ENCODE measurements at places on chromosomes 1 and 21.

DNA sequence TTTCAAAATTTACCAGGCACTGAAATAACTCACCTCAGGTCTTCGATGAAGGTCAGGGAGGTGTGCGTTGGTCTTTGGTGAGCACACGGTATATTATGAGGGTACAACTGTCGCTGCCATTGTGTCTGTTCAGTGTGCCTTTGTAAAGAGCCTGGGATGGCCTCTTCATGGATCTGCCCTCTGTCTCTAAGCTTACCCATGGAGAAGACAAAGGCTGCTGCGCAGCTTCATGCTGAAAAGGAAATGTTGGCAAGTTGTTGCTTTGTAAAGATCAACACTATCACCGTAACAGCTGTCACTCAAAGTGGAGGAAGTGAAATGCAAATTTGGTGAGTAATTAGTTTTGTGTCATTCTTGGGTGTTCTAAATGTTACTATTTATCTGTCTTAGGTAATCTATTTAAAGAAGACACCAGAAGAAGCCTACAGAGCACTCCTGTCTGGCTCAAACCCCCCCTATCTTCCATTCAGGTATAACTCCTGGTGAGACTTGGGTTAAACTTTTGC, 71.6 kb downstream of the CDC14A start:
- DNase-seq = no peak

- DNase-seq = no peak
Observed at GRCh38 chr1:93369734-93370133, 24.0 kb downstream of the DR1 start.

- DNase-seq = no peak
Observed at GRCh38 chr1:41361495-41362356, 492 bp downstream of the FOXO6 start.

GRCh38 chr1:186985889-186986491, 157.2 kb downstream of the PLA2G4A start:
- DNase-seq = peak; percentile 25

GRCh38 chr1:52296345-52296744, 69.7 kb downstream of the CC2D1B start:
- peak; percentile 45 for DNase-seq

DNA sequence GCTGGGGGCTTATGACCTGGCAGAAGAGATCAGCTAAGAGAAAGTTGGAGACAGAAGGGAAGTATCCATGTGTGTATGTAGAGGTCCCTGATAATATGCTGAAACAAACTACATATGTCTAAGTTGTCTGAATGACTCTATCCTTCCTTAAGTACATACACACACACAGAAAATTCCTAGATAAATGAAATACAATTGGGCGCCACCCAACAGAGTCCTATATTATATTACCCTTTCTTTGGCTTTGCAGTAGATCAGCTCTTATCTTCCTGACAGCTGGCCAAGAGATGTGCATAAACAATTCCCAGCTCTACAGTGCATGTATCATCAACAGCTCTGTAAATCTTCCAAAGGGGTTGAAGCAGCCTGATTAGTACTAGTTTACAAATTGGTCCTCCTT, 40.1 kb downstream of the SORT1 start:
- no peak for DNase-seq

GRCh38 chr1:12255913-12256312, 26.1 kb downstream of the VPS13D start:
- DNase-seq = no peak

DNA sequence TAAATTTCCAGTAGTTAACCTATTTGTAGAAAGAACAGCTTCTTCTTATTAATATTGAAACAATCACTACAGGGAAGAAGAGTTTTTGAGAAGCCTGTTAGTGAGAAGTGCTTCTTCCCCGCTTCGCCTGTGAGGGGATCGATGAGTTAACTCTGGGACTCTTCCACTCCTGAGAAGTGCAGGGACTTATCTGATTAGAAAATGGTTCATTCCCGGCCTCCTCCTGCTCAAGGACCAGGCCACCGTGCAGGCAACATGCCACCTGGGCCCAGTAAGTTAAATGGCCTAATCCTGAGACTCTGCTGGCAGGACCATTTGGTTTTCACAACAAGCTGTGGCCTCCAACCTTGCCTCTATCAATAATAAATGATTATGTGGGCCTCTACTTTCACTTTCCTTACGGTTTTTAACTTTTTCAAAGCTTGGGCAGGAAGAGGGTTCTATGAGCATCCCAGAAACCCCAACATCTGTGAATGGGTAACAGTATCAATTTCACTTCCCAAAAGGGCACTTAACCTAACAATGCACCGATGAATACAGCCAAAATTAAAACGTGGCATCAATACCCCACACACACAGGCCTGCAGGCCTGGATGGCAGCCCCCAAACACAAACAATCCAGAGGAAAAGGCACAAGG, 33.1 kb downstream of the SIPA1L2 start:
- DNase-seq = no peak

GRCh38 chr1:15702722-15703550, 18.8 kb downstream of the PLEKHM2 start:
- no peak for DNase-seq

DNA sequence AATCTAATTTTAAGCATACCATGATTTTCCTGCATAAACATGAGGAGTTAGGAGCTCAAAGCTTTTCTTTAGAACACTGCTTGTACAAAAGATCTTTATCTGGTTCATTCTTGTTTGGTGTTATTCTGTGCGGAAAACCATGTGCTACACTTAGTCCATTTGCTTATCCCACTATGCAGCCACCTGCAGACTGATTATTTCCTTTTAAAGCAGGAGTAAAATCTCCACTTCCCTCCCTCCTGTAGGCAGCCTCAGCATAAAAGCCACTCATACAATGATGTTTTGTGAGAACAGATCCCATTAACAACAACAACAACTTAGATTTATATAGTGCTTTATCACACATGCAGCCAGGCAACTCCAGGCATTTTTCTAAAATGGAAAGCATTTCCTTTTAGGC, 355.3 kb upstream of the NEGR1 start:
- no peak for DNase-seq

- DNase-seq = peak; percentile 45
Observed at GRCh38 chr1:185539277-185539943, 194.8 kb upstream of the HMCN1 start.

GRCh38 chr1:111538343-111539025, 35.1 kb upstream of the ADORA3 start:
- peak; percentile 79 for DNase-seq

DNA sequence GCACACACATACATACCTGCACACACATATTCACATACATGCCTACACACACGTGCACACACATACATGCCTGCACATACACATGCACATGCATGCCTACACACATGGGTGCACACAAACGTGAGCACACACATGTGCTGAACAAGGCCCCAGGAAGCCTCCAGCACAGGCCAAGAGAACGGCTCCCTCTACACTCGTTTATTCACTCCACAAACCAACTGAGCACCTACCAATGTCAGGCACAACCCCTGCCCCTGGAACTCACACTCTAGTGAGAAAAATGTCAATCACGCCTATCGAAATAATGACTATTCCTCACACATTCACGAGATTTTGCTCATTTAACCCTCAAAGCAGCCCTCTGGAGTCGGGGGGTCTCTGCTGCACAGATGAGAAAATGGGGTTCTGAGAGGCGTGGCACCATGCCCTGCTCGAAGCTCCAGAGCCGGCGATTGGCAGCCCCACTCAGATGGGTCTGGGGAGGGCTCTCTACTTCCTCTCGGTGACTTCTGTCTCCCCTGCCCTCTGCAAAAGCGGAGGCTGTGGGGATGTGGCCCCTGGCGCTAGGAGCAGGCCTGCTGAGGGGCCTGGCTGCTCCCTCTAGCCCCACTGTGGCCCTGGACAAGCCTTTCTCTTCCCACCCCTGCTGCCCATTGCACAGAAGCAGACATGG, 90.2 kb upstream of the RUNX3 start:
- DNase-seq = no peak

DNA sequence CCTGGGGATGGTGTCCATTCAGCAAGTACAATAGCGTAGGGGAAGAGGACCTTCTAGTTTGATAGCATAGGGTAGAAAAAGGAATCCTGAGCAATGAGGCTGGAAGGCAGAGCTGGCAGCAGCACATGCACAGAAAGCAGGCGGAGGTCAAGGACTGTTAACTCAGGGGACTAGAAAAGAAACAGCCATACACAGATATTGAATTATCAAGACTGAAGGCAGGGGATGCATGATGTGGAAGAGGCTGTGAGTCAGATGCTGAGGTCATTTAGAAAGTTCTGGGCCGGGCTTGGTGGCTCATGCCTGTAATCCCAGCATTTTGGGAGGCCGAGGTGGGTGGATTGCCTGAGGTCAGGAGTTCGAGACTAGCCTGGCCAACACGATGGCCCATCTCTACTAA, 65.6 kb downstream of the OPTC start:
- DNase-seq = no peak

- no peak for DNase-seq
Observed at GRCh38 chr1:72547412-72547811, 265.1 kb upstream of the NEGR1 start.

- no peak for DNase-seq
Observed at GRCh38 chr1:168742386-168742785, 13.4 kb upstream of the DPT start.

DNA sequence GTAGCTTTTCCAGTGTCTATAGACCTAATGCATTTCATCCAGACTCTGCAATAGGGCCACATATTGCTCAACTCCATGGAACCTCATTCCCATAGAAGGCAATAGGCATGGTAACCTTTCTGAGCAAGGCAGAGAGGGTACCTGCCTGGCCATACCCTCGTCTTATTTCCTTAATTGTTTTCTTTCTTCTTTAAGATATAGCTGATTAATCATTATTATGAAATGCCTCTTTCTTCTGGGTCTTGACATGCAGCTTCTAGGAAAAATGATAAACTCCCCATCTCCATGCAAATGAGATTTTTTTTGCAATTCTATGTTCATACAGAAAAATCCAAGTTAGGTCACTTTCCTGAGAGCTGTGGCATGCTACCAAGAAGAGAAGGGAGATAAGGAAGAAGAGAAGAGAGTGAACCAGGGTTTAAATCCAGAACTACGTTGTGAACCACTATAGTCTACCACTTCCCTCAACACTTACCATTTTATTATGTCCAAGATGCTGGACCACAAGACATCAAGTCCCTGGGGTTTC, 33.0 kb upstream of the IL20 start:
- no peak for DNase-seq

GRCh38 chr1:51610637-51611036, 6.3 kb upstream of the OSBPL9 start:
- no peak for DNase-seq

GRCh38 chr1:227559499-227559898, 3.9 kb upstream of the ZNF678 start:
- DNase-seq = no peak

GRCh38 chr1:233597489-233597901, 16.4 kb upstream of the KCNK1 start:
- no peak for DNase-seq

- DNase-seq = no peak
Observed at GRCh38 chr1:57788313-57788712, 364.5 kb upstream of the DAB1 start.

- DNase-seq = peak; percentile 7
Observed at GRCh38 chr21:39845571-39846130, 21.6 kb upstream of the PCP4 start.

DNA sequence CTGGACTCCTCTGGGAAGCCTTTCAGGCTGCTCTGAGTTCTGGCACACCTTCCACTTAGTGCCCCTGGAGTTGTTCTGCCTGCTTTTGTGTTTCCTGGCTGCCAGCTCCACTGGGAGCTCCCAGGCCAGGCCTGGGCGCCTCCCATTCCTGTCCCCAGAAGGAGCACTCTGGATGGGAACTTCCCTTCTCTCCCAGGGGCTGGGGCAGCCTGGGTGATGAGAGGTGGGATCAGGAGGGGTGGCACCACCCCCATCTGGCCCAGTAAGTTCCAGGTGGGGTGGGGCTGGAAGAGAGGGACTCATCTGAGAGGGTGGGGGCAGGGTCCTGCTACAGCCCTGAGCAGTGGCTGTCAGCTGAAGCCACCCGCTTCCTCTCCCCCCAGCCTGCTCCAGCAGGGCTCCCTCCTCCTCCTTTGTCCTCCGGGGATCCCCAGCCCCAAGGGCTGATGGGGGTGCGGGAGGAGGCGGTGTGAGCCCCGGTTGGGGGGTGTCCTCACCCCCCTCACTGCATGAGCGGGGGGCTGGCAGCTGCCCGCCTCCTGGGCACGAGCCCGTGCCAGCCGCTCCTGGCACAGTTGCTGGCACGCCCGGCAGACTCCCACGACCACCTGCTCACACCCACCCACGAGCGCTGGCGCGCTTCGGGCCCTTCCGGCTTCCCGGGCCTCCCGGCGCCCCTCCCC, 4.7 kb downstream of the FOXO6 start:
- DNase-seq = no peak

GRCh38 chr1:186059311-186059710, 315.7 kb downstream of the TPR start:
- DNase-seq = no peak

DNA sequence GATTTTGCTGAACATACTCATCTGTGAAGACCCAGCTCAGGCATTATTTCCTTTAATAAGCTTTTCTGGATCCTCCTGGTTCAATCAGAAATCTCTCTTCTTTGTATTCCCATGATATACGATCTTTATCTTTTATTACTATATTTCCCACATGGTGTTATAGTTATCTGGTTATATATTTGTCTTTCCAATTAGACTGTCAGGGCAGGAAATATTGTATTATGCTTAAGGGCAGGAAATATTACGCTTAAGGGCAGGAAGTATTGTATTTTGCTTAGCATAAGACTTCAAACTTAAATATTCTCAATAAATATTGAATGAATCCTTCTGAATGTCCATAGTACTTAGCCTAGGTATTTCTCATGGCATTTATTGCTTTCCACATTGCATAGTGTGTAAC, 122.2 kb downstream of the COQ8A start:
- DNase-seq = no peak

- no peak for DNase-seq
Observed at GRCh38 chr1:185434721-185435120, 117.7 kb upstream of the IVNS1ABP start.

DNA sequence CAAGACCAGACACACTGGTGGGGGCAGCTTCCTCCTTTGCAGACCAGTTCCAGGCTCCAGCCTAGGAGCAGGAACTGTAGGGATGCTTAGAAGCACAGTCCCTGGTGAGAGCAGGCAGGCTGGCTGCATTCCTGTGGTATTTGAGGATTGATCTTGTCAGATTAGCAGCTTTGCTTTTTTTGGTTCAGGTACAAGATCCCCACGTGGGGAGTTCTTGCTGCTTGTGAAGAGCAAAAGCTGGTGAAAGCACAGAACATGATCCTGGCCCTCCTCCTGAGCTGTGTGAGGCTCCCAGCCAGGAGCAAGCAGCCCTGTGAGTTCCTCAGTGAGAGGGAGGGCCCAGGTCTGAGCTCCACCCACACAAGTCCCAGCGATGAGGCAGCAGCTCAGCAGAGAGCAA, 75.3 kb upstream of the ARTN start:
- DNase-seq = peak; percentile 91

GRCh38 chr1:85798419-85798818, 90.2 kb upstream of the ZNHIT6 start:
- no peak for DNase-seq

- no peak for DNase-seq
Observed at GRCh38 chr1:4674676-4675075, 20.3 kb downstream of the AJAP1 start.

- no peak for DNase-seq
Observed at GRCh38 chr1:3557366-3557765, 53.9 kb downstream of the MEGF6 start.

GRCh38 chr1:204854286-204854685, 16.4 kb upstream of the NFASC start:
- DNase-seq = no peak

- no peak for DNase-seq
Observed at GRCh38 chr1:117608758-117609157, 2.9 kb downstream of the TENT5C start.

Data from urothelium cell line (cell line).